D721Med (cell line): ENCODE measurements at places on chromosomes 2 and 18.

DNA sequence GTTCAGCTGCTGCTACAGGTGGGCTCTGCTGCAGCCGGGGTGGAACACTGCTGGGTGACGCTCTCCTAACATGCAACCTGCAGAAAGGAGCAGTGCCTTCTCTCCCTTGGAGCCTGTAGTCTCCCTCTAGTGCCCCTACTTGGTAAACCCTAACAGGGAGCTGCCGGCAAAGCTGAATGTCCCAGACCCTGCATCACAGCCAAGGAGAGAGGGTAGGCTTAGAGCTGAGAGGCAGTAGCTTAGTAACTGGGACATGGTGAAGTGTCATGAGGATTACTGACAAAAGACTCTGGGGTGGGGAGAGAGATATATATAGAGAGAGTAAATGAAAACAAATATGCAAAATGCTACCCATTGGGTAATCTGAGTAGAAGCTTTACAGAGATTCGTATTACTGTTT is 9.9 kb downstream of the NCAPH start:
- no peak for DNase-seq

GRCh38 chr2:142755191-142755590 is 122.3 kb upstream of the KYNU start:
- no peak for DNase-seq

GRCh38 chr2:174180165-174180724 is 68.1 kb downstream of the OLA1 start:
- DNase-seq: no peak

GRCh38 chr2:61055557-61055956 is 10.1 kb upstream of the SANBR start:
- DNase-seq: no peak

GRCh38 chr2:216680951-216681629 is 14.3 kb downstream of the IGFBP5 start:
- no peak for DNase-seq

GRCh38 chr2:35503738-35504199 is 851.8 kb upstream of the CRIM1 start:
- no peak for DNase-seq

DNA sequence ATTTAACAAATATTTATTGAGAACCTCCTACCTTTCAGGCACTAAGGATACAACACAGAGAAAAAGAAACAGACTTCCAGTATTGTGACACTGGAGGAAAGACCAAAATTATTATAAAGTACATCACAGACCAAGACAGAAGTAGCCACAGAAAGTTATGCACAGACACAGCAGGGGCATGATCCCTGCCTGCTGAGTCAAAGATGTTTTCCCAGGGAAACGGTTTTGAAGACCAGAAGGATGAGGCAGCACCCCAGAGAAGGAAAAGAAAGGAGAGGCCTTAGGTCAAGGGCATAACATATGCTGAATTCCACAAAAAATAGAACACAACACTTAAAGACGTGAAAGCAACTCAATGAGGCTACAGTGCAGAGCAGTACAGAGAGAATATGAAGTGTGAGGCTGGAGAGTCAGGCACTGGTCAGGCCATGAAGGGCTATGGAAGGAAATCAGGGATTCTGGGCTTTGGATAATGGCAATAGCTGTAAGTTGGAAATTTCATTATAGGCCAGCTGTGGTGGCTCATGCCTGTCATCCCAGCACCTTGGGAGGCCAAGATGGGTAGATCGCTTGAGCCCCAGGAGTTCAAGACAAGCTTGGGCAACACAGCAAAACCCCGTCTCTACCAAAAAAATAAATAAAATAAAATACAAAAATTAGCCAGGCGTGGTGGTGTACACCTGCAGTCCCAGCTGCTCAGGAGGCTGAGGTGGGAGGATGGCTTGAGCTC is 8.2 kb downstream of the ADAM17 start:
- no peak for DNase-seq

- DNase-seq: no peak
Measured at GRCh38 chr18:36518839-36519238, 221.3 kb downstream of the FHOD3 start.

GRCh38 chr2:69605284-69605683 is 38.3 kb downstream of the AAK1 start:
- DNase-seq: no peak

GRCh38 chr2:181762000-181762399 is 81.7 kb upstream of the NEUROD1 start:
- no peak for DNase-seq

- DNase-seq: no peak
Measured at GRCh38 chr2:107313316-107313715, 427.3 kb upstream of the ST6GAL2 start.

- no peak for DNase-seq
Measured at GRCh38 chr2:26269571-26270158, 24.9 kb downstream of the HADHB start.

- DNase-seq: no peak
Measured at GRCh38 chr2:18831916-18832510, 242.6 kb upstream of the NT5C1B start.
